M059J (cell line): ENCODE measurements at places on chromosomes 12 and 14. TPM values are rescaled to one million over a fixed set of nuclear protein-coding genes. Genes with fewer than 3 reads are reported as not detected.

GRCh38 chr12:94240171-94240570 lies 91.8 kb downstream of the PLXNC1 start:
- DNase-seq, result no peak

DNA sequence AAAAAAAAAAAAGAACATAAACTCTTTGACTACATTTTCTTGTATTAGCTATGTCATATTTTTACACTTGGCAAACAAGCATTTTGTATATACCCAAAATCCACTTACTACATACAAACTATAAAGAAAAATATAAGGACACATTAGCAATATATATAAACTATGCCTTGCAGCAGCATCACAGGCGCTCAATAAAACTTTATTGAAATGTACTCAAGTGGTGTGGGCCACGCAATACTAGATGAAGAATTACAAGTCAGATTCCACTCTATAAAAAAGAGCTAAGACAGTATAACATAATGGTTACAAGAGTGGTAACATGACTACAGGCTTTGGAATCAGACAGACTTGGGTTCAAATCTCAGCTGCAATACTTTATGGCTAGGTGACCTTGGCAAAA lies 3.1 kb upstream of the AP4S1 start:
- DNase-seq, result no peak

- DNase-seq, result no peak
These were observed 24.4 kb downstream of the NEUROD4 start for GRCh38 chr12:55044135-55044534.

- peak; percentile 41 for DNase-seq
These were observed 394.5 kb upstream of the ATP2B1 start for GRCh38 chr12:90102957-90103652.

GRCh38 chr14:80084196-80084595 lies 127.1 kb downstream of the DIO2 start:
- no peak for DNase-seq

- no peak for DNase-seq
These were observed 6.7 kb downstream of the PSEN1 start for GRCh38 chr14:73143003-73143402.

DNA sequence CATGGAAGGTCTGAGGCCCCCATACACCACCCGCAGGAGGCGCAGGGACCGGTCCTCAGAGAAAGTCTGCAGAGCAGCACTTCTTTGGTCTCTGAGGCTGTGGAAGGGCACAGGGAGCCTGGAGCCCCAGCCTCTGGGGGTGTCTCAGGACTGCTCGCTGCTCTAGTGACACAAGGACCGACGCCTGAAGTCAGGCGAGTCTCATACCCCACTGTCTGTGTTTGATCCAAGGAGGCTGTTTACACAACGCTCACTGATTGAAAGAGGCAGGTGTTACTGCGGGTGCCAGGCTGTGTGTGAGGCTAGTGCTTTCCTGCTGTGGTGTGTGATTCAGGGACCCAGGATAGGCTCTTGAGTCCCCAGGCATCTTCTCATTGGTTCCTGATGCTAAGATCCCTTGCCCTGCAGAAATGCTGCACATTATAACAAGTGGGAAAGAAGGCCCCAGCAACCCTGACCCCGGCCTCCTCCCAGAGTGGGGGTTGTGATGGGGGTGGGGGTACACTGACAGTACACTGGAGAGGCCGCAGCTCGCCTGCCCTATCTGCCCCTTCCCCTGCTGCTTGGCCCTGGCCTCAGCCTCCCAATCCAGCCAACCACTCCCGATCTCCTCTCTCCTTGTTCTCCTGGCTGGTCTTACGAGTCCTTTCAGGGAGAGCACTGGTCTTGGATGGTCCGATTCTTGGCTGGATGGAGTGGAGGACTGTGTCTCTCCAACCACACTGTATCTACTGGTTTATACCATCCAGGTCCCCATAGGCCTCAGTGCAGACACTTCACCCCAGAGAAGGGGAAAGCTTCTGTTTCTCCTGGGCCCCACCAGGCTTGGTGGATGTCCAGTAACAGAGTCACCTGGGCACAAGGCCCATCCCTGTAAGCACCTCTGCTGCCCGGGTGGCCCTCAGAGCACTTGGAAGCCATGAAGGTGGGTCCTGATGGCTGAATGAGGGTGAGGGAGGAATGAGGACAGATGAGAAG lies 6.6 kb downstream of the CACNA2D4 start:
- DNase-seq, result no peak

- DNase-seq, result no peak
These were observed 101.5 kb downstream of the KIF26A start for GRCh38 chr14:104239861-104240301.

DNA sequence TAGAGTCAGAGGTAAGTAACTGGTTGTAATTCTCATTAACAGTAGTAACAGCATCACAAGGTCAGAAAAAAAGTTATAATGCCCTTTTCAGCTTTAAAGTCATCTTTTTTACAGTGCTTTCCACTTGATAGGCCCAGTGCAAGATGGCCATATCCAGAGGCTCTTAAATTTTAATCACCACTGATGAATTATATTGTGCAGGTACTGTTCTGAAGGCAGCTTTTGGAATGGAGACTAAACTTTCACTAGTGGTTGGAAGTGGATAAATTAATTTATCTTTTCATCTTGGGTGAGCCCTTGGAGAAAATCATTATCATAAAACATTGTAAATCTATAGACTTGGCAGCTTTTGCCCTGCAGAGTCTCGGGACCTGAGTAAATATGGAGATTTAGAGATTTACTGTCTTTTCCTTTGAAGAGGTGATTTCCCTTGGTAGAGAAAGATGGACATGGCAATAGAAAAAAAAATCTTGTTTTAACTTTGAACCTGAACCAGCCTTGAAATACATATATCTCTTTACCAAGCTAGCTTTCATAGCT lies 969.1 kb upstream of the NOVA1 start:
- no peak for DNase-seq

DNA sequence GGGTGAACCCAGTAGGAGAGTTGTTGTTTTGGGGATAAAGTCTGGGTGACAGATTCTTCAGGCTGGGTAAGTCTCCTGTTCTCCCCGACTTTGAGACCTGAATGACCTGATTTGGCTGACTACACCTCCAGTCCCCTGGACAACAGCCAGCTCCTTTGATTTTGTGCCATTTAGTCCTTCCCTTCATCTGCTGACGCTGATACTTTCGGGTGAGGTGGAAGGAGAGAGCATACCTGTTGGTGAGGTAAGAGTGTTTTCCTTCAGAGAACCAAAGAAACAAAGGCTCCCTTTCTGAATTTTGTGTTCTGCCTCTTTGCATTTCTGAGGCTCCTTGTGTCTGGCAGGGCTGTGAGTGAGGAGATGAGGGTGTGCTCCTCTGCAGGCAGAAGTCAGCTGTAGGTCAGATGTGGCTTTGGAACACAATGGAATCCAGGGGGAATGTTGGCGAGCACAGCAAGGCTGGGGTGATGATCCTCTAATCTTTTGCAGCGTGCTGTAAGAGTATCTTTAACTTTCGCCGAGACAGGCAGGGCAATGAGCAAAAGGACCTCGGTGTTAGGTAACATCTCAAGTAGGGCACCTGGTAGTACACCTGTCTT lies 12.1 kb downstream of the ETV6 start:
- no peak for DNase-seq

DNA sequence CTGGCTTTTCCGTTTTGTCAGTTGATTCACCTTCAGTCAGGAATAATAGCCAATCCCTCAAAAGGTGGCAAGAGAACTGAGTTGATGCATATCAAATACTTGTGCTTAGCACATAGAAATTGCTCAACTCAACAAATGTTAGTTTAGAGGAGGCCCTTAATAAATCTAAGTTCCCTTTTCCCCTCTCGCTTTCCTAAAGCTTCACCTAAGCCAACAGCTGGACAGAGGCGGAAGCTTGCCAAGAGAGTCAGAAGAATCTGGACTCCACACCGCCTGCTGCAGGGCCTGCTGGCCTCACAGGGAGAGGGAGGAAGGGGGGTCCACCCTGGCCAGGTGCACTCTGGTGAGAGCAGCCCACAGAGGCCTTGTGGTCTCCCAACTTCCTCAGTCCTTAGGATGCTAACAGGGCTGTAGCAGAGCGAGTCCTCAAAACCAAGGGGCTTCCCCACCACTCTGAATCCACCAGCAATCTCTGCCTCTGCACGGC lies 213.1 kb downstream of the CHST11 start:
- peak; percentile 8 for DNase-seq

DNA sequence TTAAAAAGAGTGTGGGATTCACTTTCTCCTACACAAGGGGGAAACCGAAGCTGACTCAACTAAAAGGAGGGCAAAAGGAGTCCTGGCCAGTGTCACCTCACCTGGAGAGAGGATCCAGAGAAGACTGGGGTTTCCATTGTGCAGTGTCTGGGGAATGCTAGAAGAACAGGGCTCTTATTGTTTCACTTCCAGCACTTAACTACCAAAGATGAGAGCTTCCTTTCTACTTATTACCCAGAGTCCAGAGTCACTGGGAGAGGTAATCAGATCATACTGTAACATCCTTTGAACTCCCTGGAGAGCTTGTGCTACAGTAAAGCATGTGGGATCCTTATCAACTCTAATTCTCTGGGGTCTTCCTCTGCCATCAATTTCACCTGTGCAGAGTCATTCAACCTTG lies 148.4 kb upstream of the BCL2L14 start:
- DNase-seq, result no peak

- DNase-seq, result no peak
These were observed 19.4 kb downstream of the KTN1 start for GRCh38 chr14:55599250-55599879.

GRCh38 chr12:109910254-109910968 lies 10.3 kb downstream of the TCHP start:
- DNase-seq, result no peak

GRCh38 chr14:90452366-90452765 lies 55.5 kb downstream of the CALM1 start:
- DNase-seq, result no peak

DNA sequence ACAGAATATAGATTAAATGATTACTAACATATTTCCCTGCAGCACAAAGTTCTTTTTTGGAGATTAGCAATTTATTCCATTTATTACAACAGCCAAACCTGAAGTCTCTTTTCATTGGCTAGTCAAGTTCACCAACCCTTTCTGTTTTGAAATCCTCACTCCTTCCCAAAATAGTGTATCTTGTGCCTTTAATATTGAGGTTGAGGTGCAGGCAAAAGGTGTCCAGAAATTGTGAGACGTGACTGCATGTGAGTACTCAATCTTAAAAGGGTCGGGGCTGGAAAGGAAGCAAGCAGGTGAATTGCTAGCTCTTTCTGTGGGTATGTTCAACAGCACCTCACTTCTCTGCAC lies 11.1 kb upstream of the FOXN3 start:
- no peak for DNase-seq

- DNase-seq, result peak; percentile 89
These were observed 7.5 kb upstream of the KLHL42 start for GRCh38 chr12:27772328-27773049.

DNA sequence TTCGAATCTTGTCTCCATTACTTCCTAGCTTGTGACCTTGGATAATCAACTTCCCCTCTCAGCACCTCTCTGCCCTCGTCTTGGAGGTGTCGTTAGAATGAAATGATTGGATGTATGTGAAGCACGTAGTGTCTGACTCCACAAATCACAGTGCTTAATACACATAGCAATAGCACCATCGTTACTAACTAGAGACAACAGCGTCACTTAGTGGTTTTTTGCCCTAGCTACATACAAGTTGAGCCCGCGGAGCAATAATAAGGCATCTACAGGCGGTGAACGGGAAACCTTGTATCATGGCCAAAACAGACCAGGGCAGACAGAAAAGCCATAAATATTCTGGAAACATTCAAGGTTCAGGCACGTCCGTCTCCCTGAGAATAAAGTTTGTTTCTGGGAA lies 154.9 kb downstream of the ASCL4 start:
- peak; percentile 47 for DNase-seq

- no peak for DNase-seq
These were observed 553.7 kb upstream of the LMO3 start for GRCh38 chr12:17159506-17160300.

GRCh38 chr14:58812050-58812910 lies 174.5 kb downstream of the DACT1 start:
- no peak for DNase-seq

DNA sequence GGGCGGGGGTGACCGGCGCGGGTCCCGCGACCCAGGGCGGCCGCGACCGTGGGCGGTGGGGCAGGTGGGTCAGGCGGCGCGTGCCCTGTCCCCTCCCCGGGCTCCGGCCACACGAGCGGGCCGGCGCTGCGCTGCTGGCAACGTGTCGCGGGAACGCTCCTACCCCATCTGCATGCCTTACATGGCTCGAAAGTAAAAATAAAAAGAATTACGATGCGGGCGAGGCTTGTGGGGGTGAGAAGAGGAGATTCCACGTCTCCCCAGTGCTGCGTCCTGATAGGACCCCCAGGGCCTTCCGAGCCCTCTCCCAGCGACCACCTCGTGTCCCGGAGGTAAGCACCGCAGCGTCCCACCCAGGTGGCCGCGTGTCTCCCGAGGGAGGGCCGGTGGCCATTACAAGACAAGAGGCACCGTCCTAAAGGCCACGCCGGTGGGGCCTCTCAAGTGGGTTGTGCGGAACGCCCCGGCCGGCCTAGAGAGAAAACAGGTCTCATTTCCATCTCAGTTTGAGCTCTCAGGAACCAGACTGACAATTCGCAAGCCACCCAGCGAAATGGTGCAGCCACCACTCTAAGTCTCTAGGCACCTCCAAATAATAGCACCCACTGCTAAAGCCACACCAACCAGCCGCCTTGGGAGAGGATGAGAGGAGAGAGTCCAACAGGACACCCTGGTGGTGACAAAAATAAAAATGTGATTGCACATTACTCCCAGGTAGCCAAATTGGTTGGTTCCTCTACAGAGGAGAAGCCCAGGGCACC lies 612 bp upstream of the FOXN3 start:
- peak; percentile 75 for DNase-seq

DNA sequence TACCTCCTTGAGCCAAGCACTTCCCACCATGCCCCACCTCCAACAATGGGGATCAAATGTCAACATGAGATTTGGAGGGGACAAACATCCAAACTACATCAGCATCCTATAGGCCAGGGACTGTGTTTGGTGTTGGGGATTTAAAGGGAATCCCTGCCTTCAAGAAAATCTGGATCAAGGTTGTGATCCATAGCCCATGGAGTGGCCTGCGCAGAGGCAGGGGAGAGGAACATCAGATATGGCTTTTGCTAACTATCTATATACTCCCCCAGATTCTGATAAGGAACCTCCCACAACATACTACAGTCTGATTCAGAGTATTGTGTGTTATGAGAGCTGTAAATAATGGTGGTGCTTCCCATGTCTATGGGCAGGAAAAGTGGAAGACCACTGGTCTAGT lies 5.1 kb downstream of the KIF5A start:
- no peak for DNase-seq

GRCh38 chr12:113903381-113903863 lies 62.7 kb downstream of the RBM19 start:
- peak; percentile 80 for DNase-seq

DNA sequence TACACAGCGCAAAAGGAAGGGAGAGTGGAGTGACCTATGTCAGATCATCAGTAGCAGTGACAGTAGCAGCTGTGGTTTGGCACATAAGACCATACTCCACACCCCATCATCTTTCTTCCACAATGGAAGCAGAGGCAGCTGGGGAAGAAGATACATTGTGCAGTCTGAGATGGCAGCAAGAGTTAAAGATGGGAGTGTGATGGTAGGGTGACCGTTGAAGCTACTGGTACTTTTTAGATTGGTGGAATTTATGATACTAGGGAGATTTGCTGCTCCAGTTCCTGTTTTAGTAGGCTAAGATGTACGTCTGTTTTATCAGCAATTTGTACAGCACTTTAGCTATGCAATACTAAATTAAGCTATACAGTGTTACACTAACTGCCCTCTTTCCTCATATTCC lies 291.0 kb downstream of the FUT8 start:
- DNase-seq, result no peak

Gene PTPN21
- total RNA-seq, result 3.7 and 6.2 TPM in 2 replicates

Gene DEGS2
- 0.10 TPM in 1 of 2 replicates, not detected in the other for total RNA-seq

Gene REC8
- 1.3 and 4.8 TPM in 2 replicates for total RNA-seq

Gene BCL2L2
- total RNA-seq, result 9.5 and 17.1 TPM in 2 replicates

Gene TMCC3
- total RNA-seq, result 0.12 and 0.54 TPM in 2 replicates

Gene RTN1
- total RNA-seq, result 0.49 TPM in 1 of 2 replicates, not detected in the other

Gene SLC38A1
- 43.7 and 49.7 TPM in 2 replicates for total RNA-seq
